ENCODE measurements at places on chromosomes 12 and 14. TPM values are rescaled to one million over a fixed set of nuclear protein-coding genes. Genes with fewer than 3 reads are reported as not detected.

MMP19 gene
- 37.2 TPM for total RNA-seq

MIP gene
- total RNA-seq: not detected

KERA gene
- not detected for total RNA-seq

RERGL gene
- total RNA-seq: not detected

TAMALIN gene
- 16.6 TPM for total RNA-seq

KLHL33 gene
- total RNA-seq: not detected

PRH2 gene
- total RNA-seq: not detected

KRT72 gene
- total RNA-seq: not detected

CYP27B1 gene
- total RNA-seq: 1.3 TPM

MMP14 gene
- total RNA-seq: 410 TPM

NAB2 gene
- total RNA-seq: 40.6 TPM

VTI1B gene
- 41.9 TPM for total RNA-seq

SLCO1B1 gene
- not detected for total RNA-seq

SIX6 gene
- total RNA-seq: not detected

SMCO2 gene
- total RNA-seq: not detected

ENO2 gene
- total RNA-seq: 13.7 TPM

DNAI7 gene
- total RNA-seq: 0.12 TPM

SERPINA5 gene
- total RNA-seq: 0.44 TPM

TPH2 gene
- total RNA-seq: not detected

CD163L1 gene
- total RNA-seq: not detected

ACOT6 gene
- not detected for total RNA-seq

PDE3A gene
- 7.4 TPM for total RNA-seq

GPR84 gene
- total RNA-seq: not detected

SLC8B1 gene
- 20.3 TPM for total RNA-seq

GPX2 gene
- total RNA-seq: not detected

LPAR5 gene
- not detected for total RNA-seq

LRIG3 gene
- 17.5 TPM for total RNA-seq

ACSS3 gene
- total RNA-seq: 10.2 TPM

CBLN3 gene
- 15.3 TPM for total RNA-seq

PPP4R4 gene
- not detected for total RNA-seq

ATXN3 gene
- 15.0 TPM for total RNA-seq

MDM1 gene
- total RNA-seq: 3.7 TPM

CLEC4C gene
- not detected for total RNA-seq

ABCD2 gene
- total RNA-seq: not detected

DLGAP5 gene
- total RNA-seq: 2.6 TPM

OAS3 gene
- 9.0 TPM for total RNA-seq

All from cardiac ventricle fibroblast (primary cell).